ENCODE measurements at places on chromosomes 3 and 15. TPM values are rescaled to one million over a fixed set of nuclear protein-coding genes. Genes with fewer than 3 reads are reported as not detected.

Gene SERPINI2
- total RNA-seq, result 0.25 TPM

Gene GALNT15
- not detected for total RNA-seq

Gene BFSP2
- not detected for total RNA-seq

Gene LRRC31
- not detected for total RNA-seq

Gene GATA2
- 0.40 TPM for total RNA-seq

DNA sequence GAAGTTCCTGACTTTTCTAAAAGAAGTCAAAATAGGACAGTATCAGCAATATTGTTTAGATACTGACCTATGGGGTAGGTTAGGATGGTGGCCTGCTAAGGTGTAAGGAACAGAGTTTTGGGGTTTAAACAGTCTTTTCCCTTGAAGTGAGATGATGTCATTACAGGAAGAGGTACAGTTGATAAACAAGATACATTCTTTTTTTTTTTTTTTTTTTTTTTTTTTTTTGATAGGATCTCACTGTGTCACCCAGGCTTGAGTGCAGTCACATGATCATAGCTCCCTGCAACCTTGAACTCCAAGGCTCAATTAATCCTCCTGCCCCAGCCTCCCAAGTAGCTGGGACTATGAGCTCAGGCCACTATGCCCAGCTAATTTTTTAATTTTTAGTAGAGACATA lies 33.3 kb downstream of the SLC25A36 start:
- no peak overlapping the region for H3K4me3 ChIP-seq
- no peaks in the 10 kb centered on the region for H3K4me1 ChIP-seq
- no peak for DNase-seq
- no peaks in the 10 kb centered on the region for H3K27me3 ChIP-seq
- H3K36me3 ChIP-seq, result peaks cover 55% of the 10 kb centered on the region

DNA sequence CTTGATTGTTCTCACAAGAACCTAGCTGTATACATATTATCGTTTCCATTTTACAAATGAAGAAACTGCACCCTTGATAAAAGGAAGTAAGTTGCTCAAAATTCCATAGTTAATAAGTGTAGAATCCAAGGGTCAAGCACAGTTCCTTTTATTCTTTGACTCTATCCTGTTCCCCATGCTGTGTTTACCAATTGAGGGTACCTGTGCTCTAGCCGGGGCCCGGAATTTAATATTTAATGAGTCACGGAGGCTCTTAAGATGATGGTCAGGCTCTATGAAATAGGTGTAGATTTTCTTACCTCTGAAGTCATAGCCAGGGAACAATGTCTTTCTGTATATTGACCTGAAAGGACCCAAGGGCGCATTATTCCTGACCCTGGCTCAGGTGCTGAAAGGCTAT lies 65.2 kb downstream of the LPP start:
- no peak overlapping the region for H3K27ac ChIP-seq
- no peaks in the 10 kb centered on the region for H3K36me3 ChIP-seq
- no peak for DNase-seq
- H3K27me3 ChIP-seq, result no peaks in the 10 kb centered on the region
- H3K4me3 ChIP-seq, result no peak overlapping the region

GRCh38 chr3:73350996-73351395 lies 273.7 kb downstream of the PDZRN3 start:
- no peak overlapping the region for H3K27ac ChIP-seq
- no peaks in the 10 kb centered on the region for H3K27me3 ChIP-seq
- no peaks in the 10 kb centered on the region for H3K4me1 ChIP-seq
- no peaks in the 10 kb centered on the region for H3K36me3 ChIP-seq
